Stimulated activated CD8-positive, alpha-beta memory T cell treated with anti-CD3 and anti-CD28 coated beads, Interleukin-12 subunit alpha, Interleukin-12 subunit beta, amount 100 ng/mL, for 1 hour (primary cell): ENCODE measurements at places on chromosomes 13 and 19.
A peak's percentile ranks its signal among the peaks of the same experiment; 100 is the strongest.

GRCh38 chr19:53809518-53810186, 14.5 kb downstream of the NLRP12 start:
- DNase-seq = no peak

DNA sequence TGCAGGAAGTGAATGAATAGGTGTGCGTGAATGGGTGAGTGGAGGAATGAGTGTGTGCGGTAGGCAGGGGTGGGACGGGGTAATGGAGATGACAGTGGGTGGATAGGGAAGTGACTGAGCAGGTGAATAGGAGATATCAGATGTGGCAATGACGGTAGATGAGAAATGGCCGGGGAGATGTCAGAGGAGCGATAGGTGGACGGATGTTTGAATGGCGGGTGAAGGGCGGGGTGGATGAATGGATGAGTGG, 1.5 kb downstream of the TTC9B start:
- no peak for DNase-seq

DNA sequence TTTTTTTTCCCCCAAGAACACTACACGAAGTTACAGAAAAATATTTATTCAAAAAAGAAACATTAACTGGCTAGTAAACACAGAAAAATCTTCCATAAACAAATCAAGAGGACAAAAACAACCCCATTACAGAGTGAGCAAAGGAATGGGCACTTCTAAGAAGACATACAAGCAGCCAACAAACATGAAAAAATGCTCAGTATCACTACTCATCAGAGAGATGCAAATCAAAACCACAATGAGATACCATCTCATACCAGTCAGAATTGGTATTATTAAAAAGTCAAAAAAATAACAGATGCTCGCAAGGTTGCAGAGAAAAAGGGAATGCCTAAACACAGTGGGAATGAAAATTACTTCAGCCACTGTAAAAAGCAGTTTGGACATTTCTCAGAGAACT, 131.7 kb downstream of the UGGT2 start:
- DNase-seq = no peak

DNA sequence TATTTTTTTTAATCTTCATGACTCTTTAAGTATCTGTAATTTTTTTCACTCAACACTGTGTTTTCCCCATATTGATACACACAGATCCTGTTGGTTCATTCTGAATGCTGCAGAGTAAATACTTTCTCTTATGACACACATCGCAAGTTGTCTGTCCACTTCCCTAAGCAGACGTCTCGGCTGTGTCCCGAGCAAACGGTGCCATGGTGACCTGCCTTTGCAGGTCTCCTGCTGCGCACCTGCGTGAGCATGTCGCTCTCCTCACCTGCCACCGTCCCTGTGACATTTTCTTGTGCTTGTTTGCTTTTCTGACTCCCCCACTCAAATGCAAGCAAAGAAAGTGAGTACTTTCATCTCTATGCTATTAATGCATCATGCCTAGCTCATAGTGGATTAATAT, 57.8 kb downstream of the CCDC70 start:
- DNase-seq = no peak

- no peak for DNase-seq
Measured at GRCh38 chr13:87736849-87737385, 65.7 kb downstream of the SLITRK5 start.

DNA sequence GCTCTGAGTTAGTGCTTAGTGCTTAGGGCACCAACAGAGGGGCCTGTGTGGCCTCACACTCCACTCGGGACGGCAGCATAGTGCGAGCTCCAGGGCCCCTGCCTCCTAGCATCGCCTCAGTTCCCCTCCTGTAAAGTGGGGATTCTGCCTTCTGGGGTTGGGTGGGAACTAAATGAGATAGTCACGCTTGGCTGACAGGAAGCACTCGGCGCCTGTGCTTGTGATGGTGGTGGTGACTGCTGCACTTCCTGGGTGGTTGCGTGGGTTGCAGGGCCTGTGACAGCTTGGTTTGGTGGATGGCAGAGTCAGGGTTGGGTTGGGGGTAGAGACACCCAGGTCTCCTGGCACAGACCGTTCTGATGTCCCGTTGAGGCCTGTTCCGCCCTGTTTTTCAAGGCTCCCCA, 7.7 kb downstream of the PLEKHF1 start:
- DNase-seq = peak; percentile 77

GRCh38 chr13:112767506-112768471, 78.0 kb downstream of the ATP11A start:
- DNase-seq = no peak

DNA sequence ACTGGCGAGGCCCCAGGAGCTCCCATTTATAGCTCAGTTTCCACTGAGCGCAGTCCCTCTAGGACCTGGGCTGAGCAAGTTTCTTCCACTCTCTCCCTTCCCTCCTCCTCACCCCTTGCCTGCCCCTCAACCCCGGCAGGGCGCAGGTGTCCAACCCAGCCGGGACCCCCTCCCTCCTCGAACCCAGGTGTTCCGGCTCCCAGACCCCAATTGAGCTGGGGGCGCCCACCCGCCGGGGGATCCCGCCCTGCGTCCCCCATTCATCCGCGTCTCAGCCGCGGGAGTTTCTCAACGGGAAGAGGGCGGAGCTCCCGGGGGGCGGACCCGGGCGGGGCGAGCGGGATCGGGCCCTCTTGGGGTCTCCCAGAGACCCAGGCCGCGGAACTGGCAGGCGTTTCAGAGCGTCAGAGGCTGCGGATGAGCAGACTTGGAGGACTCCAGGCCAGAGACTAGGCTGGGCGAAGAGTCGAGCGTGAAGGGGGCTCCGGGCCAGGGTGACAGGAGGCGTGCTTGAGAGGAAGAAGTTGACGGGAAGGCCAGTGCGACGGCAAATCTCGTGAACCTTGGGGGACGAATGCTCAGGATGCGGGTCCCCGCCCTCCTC, at the start of gene KIRREL2:
Gene KIRREL2 (plus strand): TSS at position 366 of the 604 bp plus-strand sequence. CDS start 209 bp downstream, at position 575.
- no peak for DNase-seq

DNA sequence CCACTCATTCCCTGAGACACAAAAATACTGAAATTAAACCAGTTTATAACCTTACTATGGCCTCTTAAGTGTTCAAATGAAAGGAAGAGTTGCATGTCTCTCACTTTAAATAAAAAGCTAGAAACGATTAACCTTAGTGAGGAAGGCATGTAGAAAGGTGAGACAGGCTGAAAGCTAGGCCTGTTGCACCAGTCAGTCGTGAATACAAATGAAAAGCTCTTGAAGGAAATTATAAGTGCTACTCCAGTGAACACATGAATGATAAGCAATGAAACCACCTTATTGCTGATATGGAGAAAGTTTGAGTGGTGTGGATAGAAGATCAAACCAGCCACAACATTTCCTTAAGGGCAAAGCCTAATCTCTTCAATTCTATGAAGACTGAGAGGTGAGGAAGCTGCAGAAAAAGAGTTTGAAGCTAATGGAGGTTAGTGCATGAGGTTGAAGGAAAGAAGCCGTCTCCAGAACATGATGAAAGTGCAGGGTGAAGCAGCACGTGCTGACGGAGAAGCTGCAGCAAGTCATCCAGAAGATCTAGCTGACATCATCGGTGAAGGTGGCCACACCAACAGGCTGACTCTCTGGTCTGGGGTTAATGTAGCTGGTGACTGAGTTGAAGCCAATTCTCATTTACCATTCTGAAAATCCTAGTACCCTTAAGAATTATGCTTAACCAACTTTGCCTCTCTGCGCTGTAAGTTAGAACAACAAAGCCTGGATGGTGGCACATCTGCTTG, 94.5 kb upstream of the TEX29 start:
- no peak for DNase-seq

- no peak for DNase-seq
Measured at GRCh38 chr13:33137721-33138120, 121.5 kb downstream of the KL start.

GRCh38 chr13:27679896-27680295, 58.2 kb downstream of the POLR1D start:
- DNase-seq = no peak

- DNase-seq = no peak
Measured at GRCh38 chr19:47145639-47146486, 15.2 kb downstream of the SAE1 start.

DNA sequence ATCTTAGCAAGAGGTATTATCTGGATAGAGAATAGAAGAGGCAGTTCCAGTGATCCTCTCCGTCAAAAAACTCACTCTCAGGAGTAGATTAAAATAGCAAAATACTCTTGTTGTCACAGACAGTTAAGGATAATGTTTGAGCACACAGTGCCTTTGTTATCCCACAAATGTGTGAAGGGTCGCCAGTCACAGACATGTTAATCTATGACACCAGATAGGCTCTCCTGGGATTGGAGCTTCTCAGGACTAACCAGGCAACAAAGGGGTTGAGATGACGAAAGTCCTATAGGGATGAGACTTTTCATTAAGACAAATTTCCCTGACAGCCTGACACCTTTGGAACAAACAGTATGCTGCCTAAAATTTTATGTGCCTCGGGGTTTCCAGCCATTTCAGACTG, 1947.1 kb downstream of the OLFM4 start:
- DNase-seq = no peak

GRCh38 chr19:1825909-1826556, 14.0 kb upstream of the ATP8B3 start:
- DNase-seq = peak; percentile 72

- peak; percentile 74 for DNase-seq
Measured at GRCh38 chr13:42969565-42970172, 22.4 kb downstream of the EPSTI1 start.

- no peak for DNase-seq
Measured at GRCh38 chr13:112892426-112893206, 76.4 kb upstream of the MCF2L start.

DNA sequence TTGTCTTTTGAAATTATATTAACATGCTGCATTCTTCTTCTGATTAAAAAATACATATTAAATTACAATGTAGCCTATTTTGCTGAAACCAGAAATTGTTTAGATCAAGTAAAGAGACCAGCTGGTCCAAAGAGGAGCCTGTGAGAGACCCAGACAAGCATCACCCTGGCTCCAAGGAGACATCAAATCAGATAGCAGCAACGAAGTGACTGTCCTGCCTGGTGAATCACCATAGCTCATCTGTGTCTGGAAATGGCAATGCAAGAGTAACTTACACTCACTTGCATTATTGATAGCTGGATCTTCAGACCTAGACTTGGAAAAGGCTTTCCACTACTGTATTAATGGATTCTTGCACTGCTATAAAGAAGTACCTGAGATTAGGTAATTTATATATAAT, 169.1 kb downstream of the KCTD12 start:
- DNase-seq = no peak

GRCh38 chr19:11364296-11364904, 9.2 kb downstream of the PLPPR2 start:
- DNase-seq = no peak

GRCh38 chr19:6739390-6739882, at the start of gene TRIP10:
Gene TRIP10 (plus strand): TSS chr19:6739680. CDS start chr19:6739762, 82 bp downstream.
- DNase-seq = peak; percentile 66

DNA sequence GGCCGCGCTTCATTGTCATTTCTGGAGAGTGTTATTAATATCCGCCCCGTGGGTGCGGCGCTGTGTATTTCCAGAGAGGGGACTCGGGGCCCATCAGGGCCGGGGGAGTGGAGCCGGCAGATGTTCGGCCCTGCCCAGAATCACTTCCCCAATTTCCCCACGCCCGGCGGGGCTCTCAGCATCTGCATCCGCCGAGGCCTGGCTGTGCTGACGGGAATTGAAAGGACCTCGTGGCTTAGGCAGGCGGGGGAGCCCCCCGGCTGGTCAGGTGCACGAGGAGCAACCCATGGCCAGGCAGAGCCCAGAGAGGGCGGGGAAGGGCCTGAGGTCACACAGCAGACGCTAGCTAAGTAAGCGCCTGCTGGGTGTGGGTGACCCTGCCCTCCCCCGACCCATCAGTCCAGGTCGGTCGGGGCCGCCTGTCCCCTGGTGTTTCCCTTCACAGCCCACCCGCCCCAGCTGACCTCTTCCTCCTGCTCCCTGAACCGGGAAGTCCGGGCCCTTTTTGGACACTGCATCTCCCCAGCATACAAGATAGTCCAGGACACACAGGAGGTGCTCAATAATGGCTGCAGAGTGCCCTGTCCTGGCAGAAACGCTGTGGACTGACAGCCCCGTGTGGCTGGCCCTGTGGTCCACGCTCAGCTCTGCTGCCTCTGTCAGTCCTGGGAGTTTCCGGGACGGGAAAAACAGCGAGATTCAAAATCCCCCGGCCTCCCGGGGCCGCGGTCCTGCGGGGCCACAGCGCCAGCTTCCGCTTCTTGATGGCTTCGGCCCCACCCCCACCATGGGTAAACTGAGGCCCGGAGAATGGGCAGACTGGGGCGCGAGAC, 22.1 kb downstream of the ARID3A start:
- DNase-seq = no peak

DNA sequence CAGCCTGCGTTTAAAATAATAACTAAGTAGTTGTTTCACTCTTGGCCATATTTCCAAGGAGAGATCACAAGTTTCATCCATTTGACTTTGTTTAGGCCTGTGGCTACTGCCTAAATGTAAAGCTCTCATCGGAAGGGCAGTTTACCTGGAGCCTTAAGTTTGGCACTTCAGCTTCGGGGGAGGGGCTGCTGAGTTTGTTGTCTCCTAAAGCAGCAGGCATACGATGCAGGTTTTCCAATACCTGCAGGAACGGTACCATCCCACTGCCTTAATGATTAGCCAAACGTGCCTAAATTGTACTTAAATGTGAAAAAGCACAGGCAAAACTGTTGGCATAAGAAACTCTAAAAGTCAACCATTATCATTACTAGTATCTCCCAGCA, 63.1 kb downstream of the CRYL1 start:
- DNase-seq = no peak

GRCh38 chr13:34357435-34358232, 539.7 kb downstream of the RFC3 start:
- DNase-seq = no peak

DNA sequence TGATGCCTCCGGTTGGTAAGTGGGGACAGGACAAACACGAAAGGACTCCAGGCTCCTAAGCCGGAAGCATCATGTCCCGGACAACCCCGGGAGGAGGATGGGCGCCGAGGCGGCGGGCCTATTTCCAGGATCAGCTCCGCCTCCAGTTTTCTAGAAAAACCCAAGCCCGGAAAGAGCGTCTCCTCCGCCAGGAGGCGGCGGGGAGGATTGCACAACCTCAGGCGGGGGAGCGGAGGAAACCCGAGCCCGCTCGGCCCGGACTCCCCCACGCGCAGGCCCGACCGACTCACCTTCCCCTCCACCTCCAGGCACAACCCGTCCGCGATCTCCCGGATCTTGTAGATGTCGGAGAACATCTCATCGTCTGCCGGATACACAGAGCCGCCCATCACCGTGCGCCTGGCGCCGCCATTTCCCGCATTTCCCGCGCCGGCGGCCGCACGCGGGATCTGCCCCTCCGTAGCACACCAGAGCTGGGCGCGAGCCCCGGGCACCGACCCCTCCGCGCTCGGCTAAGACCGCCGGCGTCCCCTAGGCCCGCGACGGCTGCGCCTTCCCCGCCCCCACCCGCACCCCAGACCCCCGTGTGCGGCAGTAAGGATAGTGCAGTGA, 455 bp downstream of the TPT1 start:
- peak; percentile 68 for DNase-seq

- DNase-seq = no peak
Measured at GRCh38 chr13:110702591-110703526, 3.1 kb downstream of the CARS2 start.

GRCh38 chr13:21663197-21663596, 7.7 kb upstream of the FGF9 start:
- no peak for DNase-seq
